ENCODE measurements at places on chromosomes 5 and 9. TPM values are rescaled to one million over a fixed set of nuclear protein-coding genes. Genes with fewer than 3 reads are reported as not detected.

PFN3 gene
- total RNA-seq: not detected

PPP1R26 gene
- total RNA-seq: 14.2 TPM

PCDHGB4 gene
- total RNA-seq: 7.3 TPM

CDO1 gene
- total RNA-seq: 11.6 TPM

PCDHA7 gene
- total RNA-seq: 0.32 TPM

PCDHGA3 gene
- 4.1 TPM for total RNA-seq

OBP2B gene
- not detected for total RNA-seq

PCDHGC4 gene
- 2.8 TPM for total RNA-seq

RORB gene
- total RNA-seq: 1.2 TPM

THBS4 gene
- 2.9 TPM for total RNA-seq

PDE6A gene
- total RNA-seq: not detected

IGFBPL1 gene
- 27.8 TPM for total RNA-seq

ROR2 gene
- 1.6 TPM for total RNA-seq

CLIC3 gene
- total RNA-seq: 7.0 TPM

RFX3 gene
- 22.4 TPM for total RNA-seq

CARTPT gene
- total RNA-seq: not detected

ADAMTS16 gene
- total RNA-seq: 0.81 TPM

- no peaks in the 10 kb centered on the region for H3K27me3 ChIP-seq
- no peaks in the 10 kb centered on the region for H3K36me3 ChIP-seq
- DNase-seq: no peak
- no peak overlapping the region for H3K4me3 ChIP-seq
Measured at GRCh38 chr5:148988328-148988727, 74.5 kb downstream of the SH3TC2 start.

- H3K4me1 ChIP-seq: no peaks in the 10 kb centered on the region
- no peak overlapping the region for H3K4me3 ChIP-seq
- H3K27me3 ChIP-seq: no peaks in the 10 kb centered on the region
- peak; percentile 92 for DNase-seq
Measured at GRCh38 chr5:139698490-139699146, 50.5 kb downstream of the CXXC5 start.

GRCh38 chr9:137233143-137233980 lies 2.7 kb downstream of the SLC34A3 start:
- H3K27ac ChIP-seq: no peak overlapping the region
- no peaks in the 10 kb centered on the region for H3K36me3 ChIP-seq
- no peaks in the 10 kb centered on the region for H3K4me1 ChIP-seq
- no peaks in the 10 kb centered on the region for H3K27me3 ChIP-seq

- no peaks in the 10 kb centered on the region for H3K4me1 ChIP-seq
- no peak overlapping the region for H3K27ac ChIP-seq
- H3K4me3 ChIP-seq: no peak overlapping the region
- no peak for DNase-seq
- H3K27me3 ChIP-seq: no peaks in the 10 kb centered on the region
- no peaks in the 10 kb centered on the region for H3K36me3 ChIP-seq
Measured at GRCh38 chr5:142938266-142938880, 168.2 kb downstream of the ARHGAP26 start.

GRCh38 chr5:72268753-72269410 lies 51.2 kb downstream of the MRPS27 start:
- no peak overlapping the region for H3K27ac ChIP-seq
- no peaks in the 10 kb centered on the region for H3K27me3 ChIP-seq
- H3K4me3 ChIP-seq: no peak overlapping the region
- no peaks in the 10 kb centered on the region for H3K36me3 ChIP-seq
- DNase-seq: peak; percentile 49

DNA sequence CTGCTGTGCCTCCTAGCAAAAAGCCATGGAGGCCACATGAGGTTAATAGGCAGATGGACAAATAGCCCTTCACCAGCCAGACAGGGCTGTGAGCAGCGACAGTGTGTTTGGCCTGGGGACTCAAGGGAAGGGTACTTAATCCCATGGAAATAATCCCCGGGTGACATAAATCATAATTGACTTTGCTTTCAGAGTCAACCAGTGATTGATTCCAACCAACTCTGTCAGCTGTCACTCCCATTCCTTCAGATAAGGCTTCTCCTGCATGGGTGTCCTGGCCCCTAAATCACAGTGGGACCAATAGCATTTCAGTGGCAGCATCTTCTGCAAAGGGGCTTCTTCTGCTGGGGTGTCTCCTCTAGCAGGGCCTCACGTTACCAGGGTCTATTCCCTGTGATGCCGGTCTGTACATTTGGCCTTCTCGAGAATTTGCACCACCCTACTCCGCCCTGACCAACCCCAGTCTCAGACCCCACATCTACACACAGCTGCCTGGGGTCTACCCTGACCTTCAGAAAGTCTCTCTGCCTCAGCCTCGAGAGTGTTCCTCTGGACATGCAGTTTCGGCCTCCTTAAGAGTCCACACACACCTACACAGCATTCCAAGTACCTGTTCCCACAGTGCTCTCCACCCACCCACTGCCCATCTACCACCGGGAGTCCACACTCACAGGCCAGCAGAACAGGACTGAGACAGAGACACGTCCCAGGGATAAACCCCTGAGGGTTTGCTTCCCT lies 3.7 kb downstream of the CLTB start:
- no peak overlapping the region for H3K4me3 ChIP-seq
- H3K4me1 ChIP-seq: no peaks in the 10 kb centered on the region
- no peaks in the 10 kb centered on the region for H3K36me3 ChIP-seq
- no peak overlapping the region for H3K27ac ChIP-seq
- no peaks in the 10 kb centered on the region for H3K27me3 ChIP-seq

DNA sequence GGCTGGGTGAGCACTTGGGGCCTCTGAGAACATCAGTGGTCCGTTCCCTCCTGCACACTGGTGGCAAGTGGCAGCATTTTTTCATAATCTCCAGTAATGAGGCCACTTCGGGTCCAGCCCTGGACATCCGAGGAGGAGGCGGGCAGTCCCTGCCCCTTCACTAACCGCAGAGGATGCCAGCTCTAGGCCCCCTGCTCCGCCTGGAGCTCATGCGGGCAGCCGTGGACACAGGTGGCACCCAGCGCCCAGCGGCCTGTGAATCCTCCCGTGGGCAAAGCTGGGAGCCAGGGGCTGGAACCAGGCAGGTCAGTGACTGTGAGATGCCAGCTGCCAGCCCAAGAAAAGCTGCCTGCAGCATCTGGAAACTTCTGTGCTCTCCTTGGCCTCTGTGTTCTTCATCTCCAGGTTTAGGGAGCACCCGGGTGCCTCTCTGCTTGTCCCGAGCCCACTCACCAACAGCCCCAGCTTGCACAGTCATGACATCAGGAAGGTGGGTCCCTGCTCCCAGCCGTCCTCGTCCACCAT lies 92.4 kb downstream of the KCNT1 start:
- H3K36me3 ChIP-seq: no peaks in the 10 kb centered on the region
- H3K27ac ChIP-seq: no peak overlapping the region
- H3K4me3 ChIP-seq: no peak overlapping the region
- no peaks in the 10 kb centered on the region for H3K27me3 ChIP-seq
- DNase-seq: no peak

GRCh38 chr5:165139262-165139661 lies 1633.8 kb downstream of the MAT2B start:
- DNase-seq: no peak
- no peaks in the 10 kb centered on the region for H3K36me3 ChIP-seq
- no peaks in the 10 kb centered on the region for H3K4me1 ChIP-seq
- H3K27me3 ChIP-seq: peaks cover 2% of the 10 kb centered on the region

GRCh38 chr9:37676411-37676830 lies 25.7 kb downstream of the FRMPD1 start:
- no peak for DNase-seq
- no peak overlapping the region for H3K27ac ChIP-seq
- H3K27me3 ChIP-seq: no peaks in the 10 kb centered on the region
- H3K4me3 ChIP-seq: no peak overlapping the region

DNA sequence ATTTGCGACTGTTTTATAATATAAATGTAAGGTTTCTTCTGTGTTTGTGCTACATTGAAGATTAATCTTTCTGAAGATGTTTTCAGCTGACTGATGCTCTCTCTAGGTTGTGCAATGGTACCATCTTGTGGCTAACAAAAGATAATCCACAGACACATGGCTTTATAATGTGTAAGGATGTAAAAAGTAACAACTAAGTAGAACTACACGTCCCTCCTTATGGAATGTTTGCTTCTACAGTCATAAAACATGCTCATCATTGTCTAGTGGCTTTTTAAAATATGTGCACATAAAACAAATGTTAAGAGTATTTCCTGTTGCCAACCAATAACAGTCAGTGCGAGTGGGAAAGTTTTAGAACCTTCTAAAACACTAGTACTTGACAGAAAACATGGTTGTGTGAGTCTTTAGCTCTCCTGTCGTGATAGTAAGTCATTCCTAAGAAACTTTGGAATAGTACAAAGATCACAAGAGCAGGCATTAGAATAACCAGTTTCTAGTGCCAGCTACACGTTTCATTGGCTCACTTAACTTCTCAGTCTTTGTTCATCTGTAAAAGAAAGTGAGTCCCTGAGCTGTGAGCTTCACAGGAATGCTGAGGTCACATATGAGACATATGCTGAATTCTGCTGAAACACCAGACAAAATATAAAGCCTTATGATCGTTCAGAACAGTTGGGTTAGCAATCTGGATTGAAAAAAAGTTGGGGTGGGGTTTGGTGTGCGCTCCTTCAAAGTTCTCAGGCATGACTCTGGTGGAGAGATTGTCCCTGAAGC lies 75.7 kb upstream of the GLIS3 start:
- no peaks in the 10 kb centered on the region for H3K36me3 ChIP-seq
- no peak overlapping the region for H3K27ac ChIP-seq

- DNase-seq: peak; percentile 89
- no peaks in the 10 kb centered on the region for H3K36me3 ChIP-seq
- H3K27ac ChIP-seq: peak within 1 kb of the TSS; percentile 55
- no peaks in the 10 kb centered on the region for H3K27me3 ChIP-seq
Measured at GRCh38 chr9:115117999-115118878, at the start of gene TNC. Gene TNC (minus strand): TSS chr9:115118157. CDS start chr9:115091018, 27,139 bp downstream.

- no peaks in the 10 kb centered on the region for H3K4me1 ChIP-seq
- H3K27ac ChIP-seq: no peak overlapping the region
- no peak overlapping the region for H3K4me3 ChIP-seq
- no peaks in the 10 kb centered on the region for H3K36me3 ChIP-seq
- DNase-seq: no peak
Measured at GRCh38 chr5:141715346-141715905, 33.4 kb upstream of the ARAP3 start.

- no peak overlapping the region for H3K4me3 ChIP-seq
- H3K36me3 ChIP-seq: no peaks in the 10 kb centered on the region
- H3K27ac ChIP-seq: no peak overlapping the region
- DNase-seq: no peak
- no peaks in the 10 kb centered on the region for H3K27me3 ChIP-seq
Measured at GRCh38 chr9:114315723-114316363, 7.1 kb upstream of the ORM1 start.

- no peak overlapping the region for H3K27ac ChIP-seq
- DNase-seq: no peak
- no peaks in the 10 kb centered on the region for H3K36me3 ChIP-seq
- no peaks in the 10 kb centered on the region for H3K27me3 ChIP-seq
Measured at GRCh38 chr5:43367453-43367852, 44.7 kb downstream of the CCL28 start.

- H3K27me3 ChIP-seq: no peaks in the 10 kb centered on the region
- DNase-seq: no peak
- no peak overlapping the region for H3K4me3 ChIP-seq
- H3K4me1 ChIP-seq: peaks cover 2% of the 10 kb centered on the region
- H3K27ac ChIP-seq: no peak overlapping the region
Measured at GRCh38 chr5:94442991-94443390, 175.4 kb downstream of the KIAA0825 start.

DNA sequence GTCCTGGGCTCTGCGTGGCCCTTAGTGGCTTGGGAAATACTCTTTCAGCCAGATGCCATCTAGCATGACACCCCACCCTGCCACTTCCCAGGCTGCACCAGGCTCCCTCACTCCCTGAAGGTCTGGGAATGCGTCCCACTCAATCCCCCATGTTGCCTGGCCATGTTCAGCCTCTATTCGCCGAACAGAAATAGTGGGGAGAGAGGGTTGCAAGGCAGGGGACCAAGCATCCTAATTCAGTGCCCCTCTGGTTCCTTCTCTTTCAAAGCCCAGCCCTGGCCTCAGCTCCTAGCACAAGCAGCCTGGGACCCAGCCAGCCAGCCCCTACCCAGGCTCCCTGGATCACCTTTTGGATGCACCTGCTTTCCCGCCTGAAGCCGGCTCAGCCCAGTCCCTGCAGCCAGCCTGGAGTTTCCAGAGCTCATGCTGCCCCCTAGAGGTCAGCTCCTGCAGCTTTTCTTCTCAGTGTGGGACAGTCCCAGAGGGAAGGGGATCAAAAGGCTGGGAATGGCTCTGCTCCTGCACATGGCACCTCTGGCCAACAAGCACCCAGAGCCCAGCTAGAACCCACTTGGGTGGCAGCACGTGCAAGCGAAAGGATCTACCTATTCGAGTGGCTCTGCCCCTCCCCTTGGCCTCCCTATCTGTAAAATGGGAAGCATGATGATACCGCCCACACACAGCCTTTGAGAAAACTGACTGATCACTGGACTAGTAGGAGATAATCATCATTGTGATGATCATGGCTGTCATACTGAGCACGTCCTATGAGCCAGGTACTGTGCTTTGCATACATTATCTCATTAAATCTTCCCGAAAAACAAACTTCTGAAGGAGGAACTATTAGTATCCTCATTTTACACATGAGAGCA lies 48.7 kb upstream of the C5orf58 start:
- no peak overlapping the region for H3K4me3 ChIP-seq
- H3K4me1 ChIP-seq: no peaks in the 10 kb centered on the region
- no peak overlapping the region for H3K27ac ChIP-seq
- H3K27me3 ChIP-seq: no peaks in the 10 kb centered on the region
- H3K36me3 ChIP-seq: no peaks in the 10 kb centered on the region

GRCh38 chr5:166369807-166370206 lies 1921.6 kb upstream of the WWC1 start:
- H3K4me1 ChIP-seq: no peaks in the 10 kb centered on the region
- H3K4me3 ChIP-seq: no peak overlapping the region
- no peak overlapping the region for H3K27ac ChIP-seq
- no peaks in the 10 kb centered on the region for H3K27me3 ChIP-seq
- no peaks in the 10 kb centered on the region for H3K36me3 ChIP-seq

GRCh38 chr5:14614490-14614889 lies 32.9 kb downstream of the OTULINL start:
- H3K4me1 ChIP-seq: no peaks in the 10 kb centered on the region
- DNase-seq: no peak
- H3K36me3 ChIP-seq: no peaks in the 10 kb centered on the region
- H3K4me3 ChIP-seq: no peak overlapping the region
- no peaks in the 10 kb centered on the region for H3K27me3 ChIP-seq
- H3K27ac ChIP-seq: no peak overlapping the region

DNA sequence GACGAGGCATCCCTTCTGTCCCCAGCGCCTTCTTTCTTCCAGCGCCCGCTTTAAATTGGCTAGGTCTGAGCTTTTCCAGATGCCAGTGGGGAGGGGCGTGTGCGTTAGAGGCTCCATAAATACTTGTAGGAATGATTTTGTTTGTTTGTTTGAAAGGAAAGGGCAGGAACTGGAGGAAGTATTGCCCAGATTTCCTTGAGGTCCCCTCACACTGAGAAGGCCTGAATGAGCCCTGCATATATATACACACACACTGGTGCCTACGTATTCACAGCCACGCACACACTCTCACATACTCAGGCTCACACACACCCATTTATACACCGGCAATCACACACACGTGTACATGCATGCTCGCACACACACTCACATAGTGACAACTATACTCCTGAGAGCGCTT lies 1.0 kb upstream of the SLIT3 start:
- DNase-seq: no peak
- peaks cover 4% of the 10 kb centered on the region for H3K4me1 ChIP-seq
- no peaks in the 10 kb centered on the region for H3K36me3 ChIP-seq
- H3K4me3 ChIP-seq: no peak overlapping the region
- no peak overlapping the region for H3K27ac ChIP-seq

GRCh38 chr9:91954841-91955471 lies 4.9 kb upstream of the ROR2 start:
- no peaks in the 10 kb centered on the region for H3K27me3 ChIP-seq
- DNase-seq: no peak
